ENCODE measurements at places on chromosomes 2 and 18. TPM values are rescaled to one million over a fixed set of nuclear protein-coding genes. Genes with fewer than 3 reads are reported as not detected.

The LBX2 gene
- not detected for total RNA-seq

The C2orf72 gene
- 0.50 TPM for total RNA-seq

The GPAT2 gene
- 5.4 TPM for total RNA-seq

The GPBAR1 gene
- total RNA-seq, result 0.49 TPM

The DYTN gene
- not detected for total RNA-seq

The BCL11A gene
- 12.7 TPM for total RNA-seq

The CNTNAP5 gene
- total RNA-seq, result not detected

The ARHGEF4 gene
- total RNA-seq, result 48.8 TPM

The IL36A gene
- total RNA-seq, result not detected

The PLEKHH2 gene
- 2.8 TPM for total RNA-seq

The RAPGEF4 gene
- total RNA-seq, result 3.2 TPM

The C2orf66 gene
- total RNA-seq, result 0.50 TPM

The HOXD9 gene
- not detected for total RNA-seq

The ODC1 gene
- total RNA-seq, result 161 TPM

The GAREM2 gene
- 0.16 TPM for total RNA-seq

The ARHGAP28 gene
- total RNA-seq, result 9.0 TPM

The LRRC30 gene
- not detected for total RNA-seq

The NEU4 gene
- total RNA-seq, result not detected

The RPL37A gene
- total RNA-seq, result 855 TPM

The M1AP gene
- total RNA-seq, result 0.94 TPM

The GAREM1 gene
- total RNA-seq, result 6.8 TPM

The SIX2 gene
- not detected for total RNA-seq

The FBLN7 gene
- 1.5 TPM for total RNA-seq

The RTP5 gene
- total RNA-seq, result not detected

The D2HGDH gene
- total RNA-seq, result 27.2 TPM

The CFC1 gene
- total RNA-seq, result not detected

The XIRP2 gene
- 0.07 TPM for total RNA-seq

The DAW1 gene
- total RNA-seq, result under 0.01 TPM

The ABCB11 gene
- not detected for total RNA-seq

The CXCR4 gene
- total RNA-seq, result not detected

The MATN3 gene
- 4.8 TPM for total RNA-seq

The PLB1 gene
- total RNA-seq, result 4.2 TPM

The IL36RN gene
- 0.67 TPM for total RNA-seq

The RBM43 gene
- 4.2 TPM for total RNA-seq

The OTX1 gene
- 1.0 TPM for total RNA-seq

The RASGRP3 gene
- 1.5 TPM for total RNA-seq

The CPO gene
- not detected for total RNA-seq

The LOXHD1 gene
- total RNA-seq, result not detected

The CFLAR gene
- 77.3 TPM for total RNA-seq

The ARL5A gene
- 38.0 TPM for total RNA-seq

The TCF7L1 gene
- total RNA-seq, result 6.3 TPM

The NCKAP5 gene
- 7.6 TPM for total RNA-seq

The VAMP8 gene
- 92.2 TPM for total RNA-seq

The TUBA3E gene
- not detected for total RNA-seq

The CNPPD1 gene
- total RNA-seq, result 42.5 TPM

The SERPINB3 gene
- 0.75 TPM for total RNA-seq

The SLC35G4 gene
- total RNA-seq, result not detected

The KIF5C gene
- 0.19 TPM for total RNA-seq

The PRR30 gene
- total RNA-seq, result not detected

The CHST9 gene
- 0.17 TPM for total RNA-seq

The NEU2 gene
- total RNA-seq, result not detected

The FAM228A gene
- total RNA-seq, result not detected

The STAT4 gene
- total RNA-seq, result 2.6 TPM

The DNER gene
- 0.42 TPM for total RNA-seq

The GAL3ST2 gene
- total RNA-seq, result not detected

The TMEM163 gene
- total RNA-seq, result not detected

The NR4A2 gene
- 0.50 TPM for total RNA-seq
